H1 (cell line): ENCODE measurements at places on chromosomes 2 and 18. TPM values are rescaled to one million over a fixed set of nuclear protein-coding genes. Genes with fewer than 3 reads are reported as not detected.

GRCh38 chr2:105443617-105444598 is 45.1 kb upstream of the FHL2 start:
- DNase-seq = no peak

DNA sequence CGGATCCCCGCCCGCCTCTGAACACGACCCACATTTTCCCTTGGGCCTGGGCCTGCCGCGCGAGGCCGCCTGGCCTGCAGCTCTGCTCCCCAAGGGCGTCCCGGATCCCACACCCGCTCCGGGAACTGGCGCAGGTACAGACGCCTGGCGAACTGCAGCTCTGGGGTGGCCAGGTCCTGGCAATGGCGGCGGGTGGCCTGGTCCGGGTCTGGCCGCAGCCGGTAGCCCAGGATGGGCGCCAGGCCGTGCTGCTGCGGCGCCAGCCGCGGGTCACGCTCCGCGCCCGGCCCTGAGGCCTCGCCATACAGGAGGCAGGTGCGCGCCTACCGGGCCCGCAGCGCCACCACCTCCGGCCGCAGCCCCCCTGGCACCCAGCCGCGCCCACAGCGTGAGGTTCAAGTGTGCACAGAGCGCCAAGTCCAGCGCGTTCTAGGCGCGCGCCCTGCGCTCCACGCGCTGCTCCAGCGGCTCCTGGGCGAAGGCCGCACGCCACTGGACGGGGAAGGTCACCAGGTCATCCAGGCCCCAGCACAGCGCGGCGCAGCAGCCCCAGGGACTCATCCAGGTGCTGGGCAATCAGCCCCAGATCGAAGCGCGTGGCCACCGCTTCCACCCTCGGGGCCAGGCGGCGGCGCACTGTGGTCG is 9.5 kb downstream of the AQP12A start:
- no peak for DNase-seq

- no peak for DNase-seq
These were observed 649 bp upstream of the GPBAR1 start for GRCh38 chr2:218260166-218260565.

Gene PXDN
- polyA plus RNA-seq = 104 and 204 TPM in 2 replicates

Gene FAM124B
- polyA plus RNA-seq = 2.1 TPM in 2 replicates

GRCh38 chr2:108534584-108535356 is 500 bp downstream of the LIMS1 start:
- DNase-seq = no peak
